Fibroblast of skin of right quadriceps (primary cell): ENCODE measurements at places on chromosomes 2 and 18.

DNA sequence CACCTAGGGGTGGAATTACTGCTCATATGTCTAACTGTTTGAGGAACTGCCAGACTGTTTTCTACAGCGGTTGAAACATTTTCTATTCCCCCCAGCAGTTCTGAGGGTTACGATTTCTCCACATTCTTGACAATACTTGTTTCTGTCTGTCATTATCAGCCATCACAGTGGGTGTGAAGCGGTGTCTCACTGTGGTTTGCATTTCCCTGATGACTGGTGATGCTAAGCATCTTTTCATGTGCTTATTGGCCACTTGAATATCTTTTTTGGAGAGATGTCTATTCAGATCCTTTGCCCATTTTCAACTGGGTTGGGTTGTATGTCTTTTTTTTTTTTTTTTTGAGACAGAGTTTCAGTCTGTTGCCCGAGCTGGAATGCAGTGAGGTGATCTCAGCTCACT, 63.0 kb downstream of the ADNP2 start:
- peak; percentile 18 for DNase-seq

- no peak for DNase-seq
Measured at GRCh38 chr2:239596253-239596652, 195.4 kb upstream of the HDAC4 start.

GRCh38 chr2:234497594-234498235, 834 bp upstream of the ARL4C start:
- DNase-seq = no peak

- no peak for DNase-seq
Measured at GRCh38 chr18:21759836-21760235, 19.2 kb downstream of the MIB1 start.

DNA sequence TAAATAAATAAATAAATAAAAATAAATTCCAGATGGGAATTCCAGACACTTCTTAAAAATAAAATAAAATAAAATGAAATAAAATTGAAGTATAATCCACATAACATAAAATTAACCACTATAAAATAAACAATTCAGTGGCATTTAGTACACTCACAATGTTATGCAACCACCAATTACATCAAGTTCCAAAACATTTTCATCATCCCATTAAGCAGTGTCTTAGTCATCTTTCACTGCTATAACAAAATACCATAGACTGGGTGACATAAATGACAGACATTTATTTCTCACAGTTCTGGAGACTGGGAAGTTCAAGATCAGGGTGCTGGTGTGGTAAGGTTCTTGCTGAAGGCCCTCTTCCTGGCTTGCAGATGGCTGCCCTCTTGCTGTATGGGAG, 22.6 kb upstream of the PROKR1 start:
- DNase-seq = no peak

- DNase-seq = no peak
Measured at GRCh38 chr2:107545066-107545465, 281.6 kb upstream of the RGPD4 start.

DNA sequence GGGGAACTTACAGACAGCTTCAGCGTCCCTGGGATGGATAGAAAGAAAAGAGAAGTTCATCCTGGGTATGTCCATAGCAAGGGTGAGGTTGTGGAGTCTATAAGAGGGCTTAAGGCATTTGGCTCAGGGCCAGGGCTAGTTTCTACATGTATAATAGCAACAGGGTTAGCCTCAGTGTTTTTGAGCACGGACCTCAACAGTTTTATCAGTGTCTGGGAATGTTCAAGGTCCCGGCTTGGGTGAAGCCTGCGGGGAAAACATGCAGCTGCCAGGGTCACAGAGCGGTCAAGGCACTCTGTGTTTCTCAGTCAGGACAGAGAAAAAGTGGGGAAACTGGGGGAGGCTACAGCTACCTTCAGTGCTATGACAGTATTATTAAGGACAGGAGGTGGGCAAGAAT, 427.7 kb upstream of the HS6ST1 start:
- peak; percentile 29 for DNase-seq

DNA sequence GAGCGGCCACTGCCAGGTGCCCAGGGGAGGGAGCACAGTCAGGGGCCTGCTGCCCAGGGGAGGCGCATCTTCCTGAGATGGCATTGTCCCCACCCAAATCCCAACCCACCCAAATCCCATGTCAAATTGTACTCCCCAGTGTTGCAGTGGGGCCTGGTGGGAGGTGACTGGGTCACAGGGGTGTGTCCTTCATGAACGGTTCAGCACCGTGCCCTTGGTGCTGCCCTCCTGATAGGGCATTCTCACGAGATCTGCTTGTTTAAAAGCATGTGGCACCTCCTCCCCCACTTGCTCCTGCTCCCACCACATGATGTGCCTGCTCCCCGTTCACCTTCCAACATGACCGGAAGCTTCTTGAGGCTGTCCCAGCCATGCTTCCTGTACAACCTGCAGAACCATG, 27.6 kb downstream of the ANKMY1 start:
- no peak for DNase-seq

DNA sequence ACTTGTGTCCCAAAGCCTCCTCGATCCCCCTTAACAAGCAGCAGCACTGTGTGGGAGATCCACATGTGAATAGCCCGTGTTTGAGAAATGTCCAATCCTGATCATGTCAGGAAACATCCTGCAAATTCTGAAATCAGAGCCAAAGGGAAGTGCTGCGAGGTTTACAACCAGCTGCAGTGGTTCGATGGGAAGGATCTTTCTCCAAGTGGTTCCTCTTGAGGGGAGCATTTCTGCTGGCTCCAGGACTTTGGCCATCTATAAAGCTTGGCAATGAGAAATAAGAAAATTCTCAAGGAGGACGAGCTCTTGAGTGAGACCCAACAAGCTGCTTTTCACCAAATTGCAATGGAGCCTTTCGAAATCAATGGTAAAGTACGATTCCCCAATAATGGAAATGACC, at the start of gene MARCO:
Gene MARCO (plus strand): TSS at position 164 of the 400 bp plus-strand sequence. CDS start 107 bp downstream, at position 271.
- DNase-seq = no peak

GRCh38 chr2:13584020-13584419, 867.3 kb downstream of the TRIB2 start:
- no peak for DNase-seq

- no peak for DNase-seq
Measured at GRCh38 chr2:185215497-185215896, 523.1 kb upstream of the FSIP2 start.

DNA sequence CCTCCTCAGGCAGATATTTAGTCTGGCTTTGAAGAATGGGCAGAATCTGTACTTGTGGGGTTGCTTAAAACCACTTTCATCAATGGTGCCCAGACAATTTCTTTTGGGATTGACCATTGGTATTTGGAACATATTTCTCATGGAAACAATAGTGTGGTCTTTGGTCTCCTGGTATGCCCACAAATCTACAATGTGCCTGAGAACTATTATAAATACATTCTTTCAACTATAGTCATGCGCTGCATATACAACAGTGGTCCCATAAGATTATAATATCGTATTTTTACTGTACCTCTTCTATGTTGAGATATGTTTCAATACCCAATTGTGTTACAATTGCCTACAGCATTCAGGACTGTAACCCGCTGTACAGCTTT, 34.8 kb upstream of the PPP4R1 start:
- DNase-seq = peak; percentile 68

DNA sequence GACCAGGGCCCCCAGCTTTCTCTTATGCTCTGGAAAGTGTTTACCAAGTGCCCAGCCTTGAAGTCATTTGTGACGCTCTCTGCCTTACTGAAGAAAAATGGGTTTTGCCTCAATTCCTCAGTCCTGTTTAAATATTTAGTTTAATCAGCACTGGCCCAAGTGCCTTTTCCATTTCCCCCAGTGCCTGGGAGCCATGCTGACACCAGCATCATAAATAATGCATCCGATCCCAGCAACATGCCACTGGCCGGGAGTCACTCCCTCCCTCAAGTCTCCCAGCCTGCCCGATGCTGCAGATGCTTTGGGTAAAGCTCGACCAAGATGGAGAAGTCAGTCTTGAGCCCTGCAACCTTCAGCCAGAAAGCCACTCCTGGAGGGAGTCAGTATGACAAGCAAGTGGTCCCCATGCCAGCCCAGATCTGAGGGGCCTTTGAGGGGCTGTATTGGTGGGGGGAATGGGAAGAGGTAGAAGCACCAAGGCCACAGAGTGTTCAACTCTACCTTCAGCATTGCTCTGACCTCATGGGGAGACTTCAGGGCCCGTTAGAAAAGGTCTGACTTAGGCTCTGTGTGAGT, 12.0 kb upstream of the MTA3 start:
- DNase-seq = no peak

DNA sequence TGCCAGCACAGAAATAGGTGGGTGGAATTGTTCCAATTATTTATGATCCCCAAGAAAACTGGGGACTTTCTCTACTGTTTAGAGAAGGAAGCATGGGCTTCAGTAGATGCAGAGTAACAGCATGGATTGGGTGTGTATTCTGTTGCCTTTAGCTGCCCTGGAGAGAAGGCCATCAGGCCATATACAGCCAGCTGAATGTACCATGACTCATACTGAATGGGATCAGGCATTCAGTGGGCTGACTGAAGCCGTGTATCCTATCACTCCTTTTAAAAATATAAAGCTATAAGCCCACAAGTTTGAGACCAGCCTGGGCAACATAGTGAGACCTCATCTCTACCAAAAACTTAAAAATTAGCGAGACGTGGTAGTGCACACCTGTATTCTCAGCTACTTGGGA, 16.7 kb upstream of the PLEKHM3 start:
- no peak for DNase-seq

DNA sequence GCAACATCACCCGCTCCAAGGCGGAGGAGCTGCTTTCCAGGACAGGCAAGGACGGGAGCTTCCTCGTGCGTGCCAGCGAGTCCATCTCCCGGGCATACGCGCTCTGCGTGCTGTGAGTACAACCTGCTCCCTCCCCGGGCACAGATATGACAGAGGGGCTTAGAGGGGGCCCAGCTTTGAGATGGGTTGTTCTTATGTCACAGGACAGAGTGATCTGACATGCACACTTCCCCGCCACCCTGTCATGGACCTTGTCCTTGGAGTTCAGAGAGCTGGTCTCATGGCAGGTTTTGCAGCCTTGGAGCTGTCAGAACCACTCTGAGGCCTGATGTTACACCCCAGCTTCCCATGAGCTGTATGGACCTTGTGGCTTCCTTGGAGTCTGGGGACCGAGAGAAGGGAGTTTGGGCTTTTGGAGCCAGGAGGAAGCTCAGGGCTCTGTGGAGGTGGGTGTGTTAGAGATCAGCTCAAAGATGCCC, 398 bp downstream of the INPP5D start:
- DNase-seq = no peak
